Gastrocnemius medialis (tissue), 4 donors: ENCODE measurements at places on chromosomes 5 and 9. TPM values are rescaled to one million over a fixed set of nuclear protein-coding genes. Genes with fewer than 3 reads are reported as not detected.

DNA sequence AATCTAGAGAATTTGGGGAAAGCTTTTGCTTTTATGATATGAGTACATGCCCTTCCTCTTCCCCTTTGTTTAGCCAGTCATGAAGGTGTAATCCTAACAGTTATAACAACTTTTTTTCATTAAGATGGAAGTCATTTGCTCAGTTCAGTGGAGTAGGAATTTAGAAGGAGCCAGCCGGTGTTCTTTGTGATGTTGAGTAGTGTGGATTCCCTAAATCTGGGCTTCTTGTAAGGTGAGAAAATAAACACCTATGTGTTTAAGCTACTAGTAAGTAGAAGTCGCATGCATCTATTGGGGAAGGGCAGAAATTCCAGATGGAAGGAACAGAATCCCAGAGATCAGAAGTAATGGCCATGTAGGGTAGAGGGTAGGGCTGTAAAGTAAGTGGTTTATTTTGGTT, 13.6 kb upstream of the CNTLN start:
- H3K4me3 ChIP-seq, result no peak overlapping the region
- H3K27me3 ChIP-seq, result no peaks in the 10 kb centered on the region
- DNase-seq, result no peak
- no peak overlapping the region for H3K27ac ChIP-seq
- H3K36me3 ChIP-seq, result no peaks in the 10 kb centered on the region
- no peaks in the 10 kb centered on the region for H3K4me1 ChIP-seq

- DNase-seq, result no peak
- H3K27ac ChIP-seq, result peak overlapping the region; percentile 52
- H3K27me3 ChIP-seq, result no peaks in the 10 kb centered on the region
- no peak overlapping the region for H3K4me3 ChIP-seq
These were observed 67.1 kb downstream of the EPB41L4B start for GRCh38 chr9:109253637-109254284.

GRCh38 chr5:143694357-143694756, 117.6 kb upstream of the HMHB1 start:
- H3K27ac ChIP-seq, result no peak overlapping the region
- H3K4me3 ChIP-seq, result no peak overlapping the region
- H3K36me3 ChIP-seq, result no peaks in the 10 kb centered on the region
- H3K4me1 ChIP-seq, result peaks cover 5% of the 10 kb centered on the region

DNA sequence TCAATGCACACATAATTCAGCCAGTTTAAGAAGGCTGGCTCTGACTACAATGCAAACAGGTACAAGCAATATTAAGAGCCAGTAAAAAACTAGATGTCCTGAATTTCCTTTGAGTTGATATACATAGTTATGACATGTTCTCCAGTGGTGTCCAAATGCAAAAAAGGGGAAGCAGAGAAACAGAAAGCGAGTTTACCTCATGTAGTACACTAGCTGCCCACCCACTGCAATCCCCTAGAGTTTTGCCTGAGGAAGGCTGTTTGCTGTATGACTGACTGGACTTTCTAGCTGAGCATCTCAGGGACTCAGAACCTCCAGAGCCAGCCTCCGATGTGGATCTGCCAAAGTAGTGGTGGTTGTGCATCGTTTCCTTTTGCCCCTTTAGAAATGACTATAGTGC, 44.8 kb upstream of the SLC1A3 start:
- H3K4me1 ChIP-seq, result no peaks in the 10 kb centered on the region
- no peak overlapping the region for H3K27ac ChIP-seq
- no peaks in the 10 kb centered on the region for H3K27me3 ChIP-seq
- H3K4me3 ChIP-seq, result no peak overlapping the region
- no peaks in the 10 kb centered on the region for H3K36me3 ChIP-seq

DNA sequence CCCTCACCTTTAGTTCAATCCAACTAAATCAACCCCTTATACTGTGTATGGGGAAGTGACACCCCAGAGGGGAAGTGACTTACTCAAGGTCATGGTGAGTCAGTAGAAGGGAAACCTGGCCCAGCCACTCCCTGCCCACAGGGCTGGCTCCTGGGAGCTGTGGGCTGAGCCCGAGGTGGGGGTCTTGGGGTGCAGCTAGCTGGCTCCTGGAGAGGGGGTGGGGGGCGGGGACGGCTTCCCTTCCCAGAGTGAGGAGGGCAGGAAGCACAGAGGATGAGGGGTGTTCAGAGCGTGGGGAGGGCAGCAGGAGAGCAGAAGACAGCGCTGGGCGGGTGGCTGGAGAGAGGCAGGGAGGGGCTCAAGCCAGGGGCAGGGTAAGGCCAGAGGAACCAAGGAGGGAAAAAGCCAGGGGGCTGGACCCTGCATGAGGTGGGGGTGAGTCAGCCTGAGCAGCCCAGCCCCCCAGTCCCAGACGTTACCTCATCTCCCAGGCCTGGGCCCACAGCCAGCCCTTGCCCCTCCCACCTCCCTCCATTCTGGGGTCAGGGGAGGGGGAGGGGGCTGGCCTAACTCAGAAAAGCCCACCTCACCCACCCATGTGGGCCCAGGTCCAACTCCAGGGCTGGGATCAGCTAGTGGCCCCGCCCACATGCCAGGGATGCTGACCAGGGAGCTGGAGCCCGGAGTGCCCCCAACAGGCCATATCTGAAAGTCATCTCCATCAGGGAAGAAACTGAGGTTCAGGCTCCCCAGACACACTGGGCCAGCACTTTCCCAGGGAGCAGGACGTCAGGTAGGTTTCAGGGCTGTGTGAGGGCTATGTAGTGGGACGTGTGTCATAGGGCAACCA, 2.8 kb downstream of the PDLIM7 start:
- no peak overlapping the region for H3K4me3 ChIP-seq
- peak overlapping the region; percentile 97 for H3K27ac ChIP-seq
- H3K27me3 ChIP-seq, result no peaks in the 10 kb centered on the region
- peaks cover 22% of the 10 kb centered on the region for H3K36me3 ChIP-seq
- H3K4me1 ChIP-seq, result peaks cover 60% of the 10 kb centered on the region
- DNase-seq, result peak; percentile 54

DNA sequence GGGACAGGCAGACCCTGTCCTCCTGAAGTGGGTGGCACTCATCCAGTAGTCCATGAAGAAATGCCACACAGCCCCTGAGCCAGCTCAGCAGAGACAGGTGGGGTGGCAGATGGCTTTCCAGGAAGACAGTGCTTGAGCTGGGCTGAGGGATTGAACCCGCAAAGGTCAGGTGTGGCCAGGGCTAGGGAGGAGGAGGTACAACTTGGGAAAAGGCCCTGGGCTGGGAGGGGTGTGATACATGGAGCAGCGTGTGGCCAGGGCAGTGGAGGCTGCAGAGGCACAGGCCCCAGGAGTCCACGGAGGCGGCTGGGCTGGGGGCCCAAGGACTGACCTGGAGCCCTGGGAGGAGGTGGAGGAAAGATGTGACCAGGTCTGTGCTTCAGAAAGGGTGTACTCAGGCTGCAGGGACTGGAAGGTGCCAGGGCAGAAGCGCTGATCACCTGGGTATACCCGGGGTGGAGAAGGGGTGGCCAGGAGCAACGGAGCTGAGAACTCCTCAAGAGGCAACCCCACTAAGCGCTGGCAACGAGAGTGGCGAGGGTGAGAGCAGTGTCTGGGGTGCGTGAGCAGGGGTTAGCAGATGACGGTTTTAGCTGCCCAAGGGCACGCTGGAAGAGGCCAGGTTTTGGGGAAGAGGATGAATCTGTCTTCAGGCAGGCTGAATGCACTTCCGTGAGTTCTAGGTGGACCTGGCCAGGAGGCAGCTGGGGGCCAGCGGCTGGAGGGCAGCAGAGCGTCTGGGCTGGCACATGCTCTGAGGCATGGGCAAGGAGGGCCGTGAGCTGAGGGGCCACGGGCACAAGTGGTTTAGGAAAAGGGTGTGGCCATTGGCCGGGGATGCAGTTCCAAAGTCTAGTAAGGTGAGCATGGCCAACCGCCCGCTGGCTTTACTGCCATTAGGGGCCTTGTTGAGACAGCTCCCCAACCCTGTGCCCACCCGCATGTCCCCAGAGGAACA, 3.9 kb upstream of the RABL6 start:
- H3K4me3 ChIP-seq, result no peak overlapping the region
- peaks cover 27% of the 10 kb centered on the region for H3K4me1 ChIP-seq
- no peaks in the 10 kb centered on the region for H3K36me3 ChIP-seq
- H3K27me3 ChIP-seq, result peaks cover 37% of the 10 kb centered on the region

DNA sequence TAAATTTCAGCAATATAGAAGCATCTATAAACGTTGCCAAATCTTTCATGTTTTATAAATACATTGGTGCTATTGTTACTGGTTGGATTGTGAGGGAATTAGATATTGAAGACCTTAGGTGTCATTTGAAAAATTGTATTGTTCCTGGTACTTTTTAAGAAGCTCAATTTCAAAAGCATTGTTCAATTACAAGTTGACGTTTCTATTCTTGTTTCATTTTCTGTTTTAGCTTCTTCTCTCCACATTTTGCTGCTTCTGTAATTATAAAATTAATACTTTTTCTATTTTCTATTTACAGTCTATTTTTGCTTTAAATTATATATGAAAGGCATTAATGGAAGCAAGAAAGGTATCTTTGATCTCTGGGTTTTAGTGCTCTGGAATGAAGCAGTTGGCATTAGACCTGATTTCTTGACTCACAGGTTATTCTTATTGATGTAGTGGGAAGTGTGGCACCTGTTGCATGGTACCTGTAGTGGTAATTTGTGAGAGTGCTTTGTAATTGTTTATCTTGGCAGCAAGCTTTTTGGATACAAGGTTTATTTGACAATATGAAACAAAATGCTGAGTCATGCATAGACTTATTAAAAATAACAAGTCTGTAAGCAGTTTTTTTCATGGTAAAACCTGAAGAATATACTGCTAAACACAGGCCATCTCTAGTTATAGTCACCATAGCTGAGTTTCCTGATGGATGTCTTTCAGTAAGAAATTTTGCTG, 13.2 kb downstream of the MACIR start:
- H3K27ac ChIP-seq, result no peak overlapping the region
- H3K27me3 ChIP-seq, result no peaks in the 10 kb centered on the region
- no peaks in the 10 kb centered on the region for H3K36me3 ChIP-seq
- no peak for DNase-seq
- peaks cover 10% of the 10 kb centered on the region for H3K4me1 ChIP-seq

DNA sequence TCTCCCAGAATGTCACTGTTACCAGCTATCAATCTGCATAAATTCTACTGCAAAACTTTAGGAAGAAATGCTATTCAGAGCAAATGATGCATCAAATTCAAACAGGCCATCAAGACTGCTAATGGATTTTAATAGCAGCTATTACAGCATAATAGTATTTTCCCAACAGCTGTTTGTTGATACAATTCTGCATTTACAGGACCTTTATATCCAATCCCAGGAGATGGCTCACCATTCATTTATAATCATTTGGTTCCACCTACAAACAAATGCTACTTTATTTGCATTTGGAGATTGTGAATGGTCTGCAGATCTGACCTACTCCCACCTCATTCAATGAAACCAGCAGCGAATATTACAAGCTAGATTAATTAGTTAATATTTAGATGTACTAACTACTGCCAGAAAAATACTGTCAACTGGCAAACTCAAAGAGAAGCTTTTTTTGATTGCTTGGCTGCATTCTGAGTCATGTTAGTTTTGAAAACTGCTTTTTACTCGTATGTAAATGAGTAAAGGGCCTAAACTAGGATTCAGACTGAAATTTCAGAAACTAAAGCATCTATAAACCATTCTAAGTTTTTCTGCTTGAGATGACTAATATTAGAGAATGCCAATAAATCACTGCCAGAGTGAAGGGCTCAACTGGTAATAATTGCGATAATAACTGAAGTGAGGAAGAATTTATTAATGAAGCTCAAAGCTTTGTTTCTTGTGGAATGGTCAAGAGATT, 7.1 kb upstream of the PCA3 start:
- no peak for DNase-seq
- H3K4me1 ChIP-seq, result no peaks in the 10 kb centered on the region
- no peaks in the 10 kb centered on the region for H3K27me3 ChIP-seq
- H3K27ac ChIP-seq, result no peak overlapping the region
- no peak overlapping the region for H3K4me3 ChIP-seq
- no peaks in the 10 kb centered on the region for H3K36me3 ChIP-seq

Gene PAM
- 210 TPM for total RNA-seq

DNA sequence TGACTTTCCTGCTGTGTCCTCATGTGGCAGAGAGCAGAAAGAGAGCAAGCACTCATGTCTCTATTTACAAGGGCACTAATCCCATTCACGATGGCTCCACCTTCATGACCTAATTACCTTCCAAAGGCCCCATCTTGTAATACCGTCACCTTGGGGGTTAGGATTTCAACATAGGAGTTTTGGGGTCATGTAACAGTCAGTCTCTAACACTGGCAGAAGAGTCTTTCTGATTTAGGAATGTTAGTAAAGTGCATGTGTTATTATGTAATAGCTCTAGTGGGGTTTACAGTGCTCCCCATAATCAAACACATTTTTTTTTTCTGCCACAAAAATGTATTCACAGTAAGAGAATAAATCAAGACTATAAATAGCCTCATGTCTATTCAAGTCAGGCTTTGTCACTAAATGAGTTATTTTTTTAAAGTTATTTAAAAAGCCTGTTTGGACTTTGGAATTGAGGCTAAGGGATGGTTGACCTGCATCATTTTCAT, 19.1 kb downstream of the GALNT10 start:
- H3K27me3 ChIP-seq, result no peaks in the 10 kb centered on the region
- no peaks in the 10 kb centered on the region for H3K4me1 ChIP-seq
- DNase-seq, result no peak

DNA sequence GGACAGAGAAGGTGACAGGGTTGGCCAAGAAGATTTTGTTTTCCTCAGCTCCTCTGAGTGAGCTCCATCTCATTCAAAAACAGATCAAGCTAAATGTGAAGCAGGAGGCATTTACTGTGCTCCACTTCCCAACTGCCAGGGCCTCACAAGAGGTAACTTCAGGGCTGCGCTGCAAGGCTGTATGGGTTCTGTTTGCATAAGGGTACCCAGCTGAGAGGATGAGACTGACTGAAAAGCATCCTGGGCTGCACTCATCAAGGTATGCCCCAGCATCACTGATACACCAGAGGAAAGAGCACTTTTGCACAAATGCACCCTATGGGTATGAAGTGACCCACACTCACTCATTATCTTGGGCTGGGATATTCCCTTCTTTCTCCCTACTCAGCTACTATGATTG, 316.2 kb upstream of the HAPLN1 start:
- H3K36me3 ChIP-seq, result no peaks in the 10 kb centered on the region
- H3K4me1 ChIP-seq, result no peaks in the 10 kb centered on the region
- no peak overlapping the region for H3K27ac ChIP-seq
- no peak for DNase-seq

- H3K4me1 ChIP-seq, result peaks cover 38% of the 10 kb centered on the region
- H3K36me3 ChIP-seq, result no peaks in the 10 kb centered on the region
- H3K27ac ChIP-seq, result peak overlapping the region; percentile 75
These were observed 351.3 kb downstream of the ENC1 start for GRCh38 chr5:74289238-74289637.

- DNase-seq, result no peak
- H3K4me3 ChIP-seq, result no peak overlapping the region
- no peaks in the 10 kb centered on the region for H3K27me3 ChIP-seq
- no peaks in the 10 kb centered on the region for H3K36me3 ChIP-seq
- H3K27ac ChIP-seq, result no peak overlapping the region
- no peaks in the 10 kb centered on the region for H3K4me1 ChIP-seq
These were observed 289.9 kb upstream of the SMC2 start for GRCh38 chr9:103804077-103804735.
